ENCODE measurements at places on chromosomes 1 and 21.

DNA sequence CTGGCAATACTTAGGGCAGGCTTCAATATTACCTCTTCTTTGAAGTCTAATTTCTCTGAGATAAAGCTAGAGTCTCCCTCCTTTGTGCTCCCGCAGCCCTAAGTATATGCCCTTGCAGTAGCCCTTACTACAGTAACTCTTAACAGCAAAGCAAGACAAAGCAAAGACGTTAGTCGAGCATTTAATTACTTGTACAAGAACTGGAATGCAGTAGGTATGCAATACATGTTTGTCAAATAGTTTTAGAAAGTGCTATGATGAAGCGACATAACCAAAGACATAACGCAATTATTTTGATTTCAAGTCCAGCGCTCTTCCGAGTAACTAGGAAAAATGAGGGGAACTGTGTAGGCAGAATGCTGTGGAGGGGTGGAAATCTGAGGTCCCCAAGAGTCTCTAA lies 1.6 kb downstream of the P3H1 start:
- DNase-seq, result no peak

GRCh38 chr21:34534522-34534921 lies 22.5 kb upstream of the KCNE1 start:
- DNase-seq, result no peak

DNA sequence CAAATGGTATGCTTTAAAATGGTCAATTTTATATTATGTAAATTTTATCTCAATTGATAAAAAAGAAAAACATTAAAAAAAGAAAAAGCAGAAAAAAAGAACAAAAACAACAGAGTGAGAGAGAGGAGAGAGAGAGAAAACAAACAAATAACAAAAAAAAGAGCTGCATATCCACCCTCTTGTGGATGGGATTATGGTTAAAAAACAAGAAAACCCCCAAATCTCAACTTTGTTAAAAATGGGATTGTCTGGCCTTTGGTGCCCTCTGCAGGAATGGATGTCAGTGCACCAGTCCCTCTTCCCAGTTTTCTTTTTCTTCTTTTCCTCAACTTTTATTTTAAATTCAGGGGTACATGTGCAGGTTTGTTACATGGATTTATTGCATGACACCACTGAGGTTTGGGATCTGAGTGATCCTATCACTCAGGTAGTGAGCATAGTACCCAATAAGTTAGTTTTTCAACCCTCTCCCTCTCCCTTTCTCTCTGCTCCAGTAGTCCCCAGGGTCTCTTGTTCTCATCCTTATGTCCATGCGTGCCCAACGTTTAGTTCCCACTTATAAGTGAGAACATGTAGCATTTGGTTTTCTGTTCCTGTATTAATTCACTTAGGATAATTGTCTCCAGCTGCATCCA lies 28.1 kb downstream of the RNF187 start:
- DNase-seq, result no peak

DNA sequence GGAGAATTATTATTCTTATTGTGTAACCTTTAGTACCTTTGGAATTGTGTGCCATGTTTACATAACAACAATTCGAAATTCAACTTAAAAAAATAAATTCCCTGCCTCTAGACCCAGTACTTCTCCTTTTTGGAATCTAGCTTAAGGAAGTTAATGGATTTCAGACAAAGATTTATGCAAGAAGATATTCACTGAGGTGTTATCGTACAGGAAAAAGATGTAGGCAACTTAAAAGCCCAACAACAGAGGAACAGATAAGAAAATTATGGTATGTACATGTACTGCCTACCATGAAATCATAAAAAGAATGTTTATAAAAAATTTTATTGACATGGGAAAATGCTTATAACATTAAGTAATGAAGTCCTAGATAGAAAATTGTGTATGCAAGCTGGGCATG lies 18.2 kb upstream of the STMN1 start:
- DNase-seq, result no peak

- DNase-seq, result no peak
These were observed 492 bp upstream of the PGM1 start for GRCh38 chr1:63592536-63593302.

- no peak for DNase-seq
These were observed 84.6 kb downstream of the SYT2 start for GRCh38 chr1:202625416-202626360.

DNA sequence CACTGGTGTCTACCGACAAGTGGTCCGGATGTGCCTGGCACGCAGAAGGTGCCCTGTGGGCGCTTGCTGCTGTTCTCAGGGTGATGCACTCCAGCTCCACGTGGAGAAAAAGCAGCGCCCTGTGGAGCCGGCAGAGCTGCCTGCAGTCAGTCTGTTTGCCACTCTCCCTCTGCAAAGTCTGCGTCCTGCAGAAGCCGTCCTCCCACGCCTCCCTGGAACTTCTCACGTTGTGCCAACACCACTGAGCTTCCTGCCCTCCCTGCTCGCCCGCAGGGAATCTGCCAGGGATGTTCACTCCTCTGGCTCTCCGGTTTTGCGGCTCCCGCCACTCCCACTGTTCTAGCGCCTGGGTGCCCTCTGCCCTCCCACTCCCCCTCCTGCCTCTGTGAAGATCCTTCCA lies 19.8 kb upstream of the UBXN10 start:
- DNase-seq, result no peak

DNA sequence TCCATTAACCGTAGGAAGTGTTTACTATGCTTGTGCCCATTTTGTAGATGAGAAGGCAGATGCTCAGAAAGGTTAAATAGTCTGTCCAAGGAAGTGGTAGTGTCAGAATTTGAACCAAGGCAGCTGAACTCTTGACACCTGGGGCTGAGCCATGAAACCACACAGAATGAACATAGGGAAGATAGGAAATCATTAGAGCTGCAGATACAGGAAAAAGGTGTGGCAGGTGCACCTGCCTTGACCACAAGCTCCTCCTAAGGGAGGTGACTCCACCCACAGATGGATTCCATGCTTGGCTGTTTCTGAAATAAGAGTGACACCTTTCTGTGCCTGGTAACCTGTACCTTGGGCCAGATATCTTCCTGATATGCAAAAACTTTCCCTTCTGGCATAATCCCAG lies 69.9 kb upstream of the IGSF21 start:
- no peak for DNase-seq

DNA sequence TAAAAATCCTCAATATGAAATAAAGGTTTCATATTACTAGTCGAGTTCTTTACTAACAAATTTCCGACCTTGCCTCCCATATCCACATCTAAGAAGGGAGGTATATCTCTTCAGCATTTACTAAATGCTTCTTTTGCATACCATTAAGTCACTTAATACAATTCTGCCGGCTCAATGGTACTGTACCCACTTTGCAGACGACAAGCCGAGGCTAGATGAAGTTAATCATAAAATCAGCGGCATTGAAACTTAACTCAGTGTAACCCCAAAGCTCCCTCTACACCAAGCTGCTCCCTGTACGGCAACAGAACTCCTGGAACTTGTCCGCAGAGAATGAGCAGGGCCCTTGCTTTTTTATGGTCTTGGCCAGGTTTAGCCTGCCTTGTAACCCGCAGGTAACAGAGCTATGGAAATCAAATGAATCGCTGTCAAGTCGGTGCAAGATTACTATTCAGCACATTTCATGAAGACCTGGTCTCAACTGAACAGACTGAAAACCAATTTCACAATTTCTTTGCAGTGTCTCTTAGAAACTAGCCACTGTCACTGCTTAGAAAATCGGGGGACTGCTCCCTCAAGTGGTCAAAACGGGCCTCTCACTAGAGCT lies 738 bp downstream of the INTS7 start:
- no peak for DNase-seq

GRCh38 chr1:210801501-210801900 lies 332.4 kb downstream of the KCNH1 start:
- DNase-seq, result no peak

DNA sequence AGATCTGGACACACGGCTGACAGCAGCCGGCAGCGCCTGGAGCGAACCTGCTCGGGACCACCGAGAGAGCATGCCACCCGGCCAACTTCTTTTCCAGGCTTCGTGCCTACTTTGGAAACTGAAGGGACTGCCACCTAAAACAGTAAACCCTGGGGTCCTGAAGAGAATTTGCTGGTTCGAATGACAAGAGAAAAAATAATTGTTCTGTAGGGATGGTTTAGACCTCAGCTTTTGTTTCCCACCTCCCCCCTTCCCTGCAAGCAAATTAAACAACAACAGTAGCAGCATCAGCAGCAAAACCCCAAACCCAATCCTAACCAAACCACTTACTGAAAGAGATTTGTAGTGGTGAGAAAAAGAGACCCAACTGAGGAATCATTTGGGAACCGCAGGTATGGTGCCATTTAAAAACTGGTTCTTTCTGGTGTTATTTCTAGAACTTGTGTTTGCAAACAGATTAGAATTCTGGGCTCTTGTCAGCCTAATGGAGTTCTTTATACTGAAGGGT lies 105.6 kb downstream of the LEPR start:
- DNase-seq, result no peak
